KBM-7 (cell line): ENCODE measurements at places on chromosomes 7 and 10.
A peak's percentile ranks its signal among the peaks of the same experiment; 100 is the strongest.

DNA sequence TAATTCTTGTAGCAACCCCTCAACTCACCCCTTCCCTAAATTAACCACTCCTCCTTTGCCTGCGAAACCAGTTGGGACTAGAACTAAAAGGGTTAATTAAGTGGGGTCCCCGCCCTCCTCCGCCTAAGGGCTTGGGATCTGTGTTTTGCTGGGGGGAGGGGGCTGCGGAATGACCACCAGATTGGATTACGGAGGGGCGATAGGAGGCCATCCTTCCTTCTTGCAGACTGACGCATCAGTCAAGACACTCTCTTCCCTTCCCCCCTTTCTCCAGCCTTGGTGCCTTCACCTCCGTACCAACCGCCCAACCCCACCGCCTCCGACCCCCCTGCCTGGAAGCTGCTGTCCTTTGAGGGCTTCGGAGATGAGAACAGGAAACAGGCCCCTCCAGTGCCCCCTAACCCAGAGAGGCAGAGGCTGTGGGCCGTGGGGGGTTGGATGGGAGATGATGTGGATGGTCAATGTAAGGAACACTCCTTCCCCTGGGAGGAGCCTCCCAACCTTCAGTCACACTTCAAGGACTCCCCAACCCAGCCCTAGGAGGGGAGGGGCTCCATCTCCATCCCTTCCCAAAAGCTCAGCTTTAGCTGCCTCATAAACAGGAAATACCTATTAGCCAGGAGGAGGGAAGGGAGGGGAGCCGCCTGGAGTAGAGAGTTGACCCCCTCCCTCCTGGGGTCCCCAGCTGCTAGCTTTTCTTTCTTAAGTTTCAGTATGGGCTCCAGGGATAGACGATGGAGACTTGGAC, 997 bp upstream of the LDB1 start:
- peak; percentile 58 for DNase-seq

DNA sequence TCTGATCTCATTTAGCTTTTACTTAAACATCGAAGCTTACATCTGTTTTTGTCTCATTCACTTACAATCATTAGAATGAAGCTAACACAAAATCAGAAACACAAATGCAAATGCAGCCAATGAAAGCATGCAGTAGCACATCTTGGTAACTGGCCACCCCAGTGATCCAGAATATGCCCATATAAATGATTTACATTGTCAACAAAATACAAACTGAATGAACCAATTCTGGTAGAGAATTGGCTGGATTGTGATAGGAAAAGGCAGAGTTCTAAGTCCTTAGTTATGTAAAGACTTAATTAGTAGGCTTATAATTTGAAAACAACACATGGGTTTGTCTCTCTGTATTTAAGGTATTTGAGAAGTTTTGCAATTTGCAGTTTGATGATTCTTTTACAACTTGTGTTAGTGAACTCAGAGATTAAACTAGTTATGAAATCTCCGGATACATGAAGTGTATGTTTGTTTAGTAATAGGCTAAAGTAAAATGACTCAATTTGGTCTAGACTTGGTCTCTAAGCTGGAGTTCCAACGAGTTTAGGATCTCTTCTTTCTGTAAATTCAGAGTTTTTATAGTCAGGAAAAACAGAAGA, 21.2 kb downstream of the TECTB start:
- no peak for DNase-seq

- no peak for DNase-seq
Measured at GRCh38 chr10:78991187-78991586, 77.6 kb upstream of the ZMIZ1 start.

DNA sequence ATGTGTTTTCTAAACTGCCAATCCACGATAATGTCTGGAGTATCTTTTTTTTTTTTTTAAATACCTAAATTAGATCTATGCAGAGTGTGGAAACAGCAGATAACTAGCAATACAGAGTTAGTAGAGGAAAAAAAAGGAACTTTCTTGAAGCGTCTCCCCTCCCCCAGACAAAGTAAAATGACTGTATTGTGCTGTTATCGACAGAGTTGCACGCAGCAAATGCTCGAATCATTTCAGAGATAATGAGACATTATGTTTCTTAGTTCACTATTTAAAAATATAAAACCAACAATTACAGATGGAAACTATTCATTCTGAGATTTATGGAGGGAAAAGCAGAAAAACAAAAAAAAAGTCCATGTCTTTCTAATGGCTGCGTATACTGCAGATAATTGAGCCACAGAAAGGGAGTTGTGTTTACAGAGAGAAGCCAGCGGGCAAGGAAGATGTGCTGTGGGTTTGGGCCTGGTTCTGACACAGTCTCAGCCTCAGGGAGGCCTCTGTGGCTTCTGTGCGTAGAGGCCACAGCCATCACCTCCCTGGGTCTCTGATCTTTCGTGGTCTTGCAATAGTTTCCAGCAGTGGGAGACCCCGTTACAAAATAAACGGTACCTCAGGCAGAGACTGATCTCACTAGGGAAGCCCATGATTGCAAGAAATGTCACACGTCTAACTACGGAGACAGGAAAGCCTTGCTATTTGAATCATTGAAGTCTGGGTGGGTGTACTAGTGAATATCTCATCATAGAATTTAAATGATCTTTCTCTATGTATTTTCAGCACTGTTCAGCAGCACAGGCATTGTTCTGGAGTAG, 19.1 kb upstream of the KLF6 start:
- peak; percentile 73 for DNase-seq

DNA sequence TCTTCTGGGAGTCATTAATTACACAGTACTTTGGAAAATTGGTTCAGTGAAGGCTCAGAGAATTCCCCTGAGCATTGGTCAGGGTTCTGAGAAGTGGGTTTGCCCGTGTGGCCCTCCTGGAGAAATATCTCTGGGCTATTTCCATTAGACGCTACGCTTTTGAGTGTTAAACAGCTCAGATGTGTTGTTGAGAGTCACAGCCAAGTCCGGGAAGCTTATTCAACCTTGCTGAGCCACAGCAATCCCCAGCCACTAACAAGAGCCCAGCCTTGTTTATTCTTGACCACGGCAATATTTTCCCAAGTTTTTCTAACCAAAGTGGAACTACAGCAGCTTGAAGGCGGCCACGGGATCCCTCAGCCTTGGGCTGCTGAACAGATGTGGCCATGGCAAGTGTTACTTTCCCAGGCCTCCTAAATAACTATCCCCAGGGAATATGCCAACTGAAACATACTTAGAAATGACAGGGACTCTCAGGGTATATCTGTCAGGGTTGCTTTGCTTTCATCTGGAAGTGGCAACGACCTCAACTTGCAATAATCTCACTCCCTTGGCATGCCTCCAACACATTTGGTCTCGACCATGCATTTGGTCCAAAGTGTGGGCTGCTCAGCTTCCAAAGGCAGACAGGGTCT, 214.7 kb downstream of the EMX2 start:
- DNase-seq, result no peak

DNA sequence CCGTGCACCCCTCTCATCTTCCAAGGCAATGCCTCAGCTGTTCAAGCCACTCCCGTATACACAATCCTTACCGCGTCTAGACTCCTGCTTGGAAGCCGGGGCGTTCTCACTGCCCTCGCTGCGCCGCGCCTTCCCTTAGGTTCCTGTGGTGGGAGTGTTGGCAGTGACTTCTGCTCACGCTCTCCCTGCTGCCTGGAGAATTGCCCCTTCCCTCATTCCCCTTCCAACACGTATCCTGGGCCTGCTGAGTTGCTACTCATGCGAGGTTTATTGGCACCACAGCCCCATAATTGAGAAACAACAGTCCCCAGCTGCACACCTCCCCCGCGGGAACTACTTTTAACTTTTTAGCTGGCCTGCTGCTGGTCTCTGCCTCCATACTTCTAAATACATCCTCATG, 31.9 kb downstream of the RBM17 start:
- peak; percentile 72 for DNase-seq

- no peak for DNase-seq
Measured at GRCh38 chr10:133366751-133367150, 6.4 kb downstream of the ECHS1 start.

DNA sequence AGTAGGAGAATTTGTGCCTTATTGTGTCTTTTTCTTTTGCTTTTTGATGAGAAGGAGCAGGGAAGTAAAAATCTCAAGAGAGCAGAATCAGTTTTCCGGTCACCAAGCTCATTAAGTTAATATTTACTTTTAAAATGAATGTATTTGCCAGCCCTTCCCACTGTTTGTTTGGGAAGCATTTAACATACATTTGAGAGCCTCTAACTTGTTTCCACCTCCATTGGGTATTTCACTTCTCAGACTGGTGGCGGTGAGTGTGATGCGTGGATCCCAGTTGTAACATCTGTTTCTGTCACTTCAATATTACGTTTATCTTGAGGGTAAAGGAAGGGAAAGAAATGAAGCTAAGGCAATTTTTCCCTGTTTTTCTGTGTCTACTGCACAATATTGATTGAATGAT, 22.8 kb downstream of the CDK14 start:
- DNase-seq, result no peak

GRCh38 chr10:117366741-117367140, 8.5 kb downstream of the PDZD8 start:
- no peak for DNase-seq

DNA sequence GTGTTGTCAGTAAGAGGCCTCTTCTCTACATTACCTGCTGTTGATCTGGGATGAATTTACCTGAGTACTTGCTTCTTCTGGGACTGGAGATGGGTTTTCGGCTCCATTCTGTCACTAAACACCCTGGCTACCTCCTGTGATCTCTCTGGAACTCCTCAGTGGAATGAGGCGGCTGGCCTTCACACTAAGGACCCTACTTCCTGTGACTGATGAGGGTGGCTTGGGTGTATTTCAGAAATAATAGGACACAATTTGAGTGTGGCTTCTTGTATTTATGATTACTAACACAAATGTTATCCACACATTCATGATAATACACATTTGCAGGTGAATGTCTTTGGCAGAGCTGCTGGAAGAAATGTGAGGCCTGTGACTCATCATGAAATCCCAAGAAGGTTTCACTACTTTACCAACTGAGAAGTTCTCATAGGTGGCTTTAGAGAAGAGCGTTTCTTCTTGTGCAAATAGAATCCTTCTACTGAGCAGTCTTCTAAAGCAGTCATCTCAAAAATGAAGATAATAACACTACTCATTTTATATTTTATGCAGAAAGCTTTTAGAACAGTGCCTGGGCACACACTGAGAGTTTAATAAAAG, 21.3 kb upstream of the EVX1 start:
- no peak for DNase-seq

GRCh38 chr10:78313048-78313381, 279.4 kb downstream of the RPS24 start:
- no peak for DNase-seq

DNA sequence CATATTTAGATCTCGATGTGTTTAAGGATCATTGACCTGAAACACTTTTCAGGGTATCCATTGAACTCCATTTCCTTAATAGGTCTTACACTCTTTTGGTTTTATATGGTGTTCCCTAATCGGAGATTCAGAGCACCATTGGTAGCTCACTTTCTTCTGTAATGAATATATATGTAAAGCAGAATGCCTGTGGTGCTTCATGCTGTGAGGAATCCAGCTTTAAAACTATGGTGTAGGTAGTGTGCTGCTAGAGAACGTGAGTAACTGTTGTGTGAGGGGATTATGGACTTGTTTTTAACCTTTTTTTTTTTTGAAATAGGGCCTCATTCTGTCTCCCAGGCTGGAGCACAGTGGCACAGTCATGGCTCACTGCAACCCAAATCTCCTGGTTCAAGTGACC, 376.9 kb upstream of the LRGUK start:
- DNase-seq, result no peak

GRCh38 chr7:53603461-53603860, 568.0 kb downstream of the POM121L12 start:
- no peak for DNase-seq

- peak; percentile 8 for DNase-seq
Measured at GRCh38 chr10:126969310-126969709, 64.1 kb downstream of the DOCK1 start.

DNA sequence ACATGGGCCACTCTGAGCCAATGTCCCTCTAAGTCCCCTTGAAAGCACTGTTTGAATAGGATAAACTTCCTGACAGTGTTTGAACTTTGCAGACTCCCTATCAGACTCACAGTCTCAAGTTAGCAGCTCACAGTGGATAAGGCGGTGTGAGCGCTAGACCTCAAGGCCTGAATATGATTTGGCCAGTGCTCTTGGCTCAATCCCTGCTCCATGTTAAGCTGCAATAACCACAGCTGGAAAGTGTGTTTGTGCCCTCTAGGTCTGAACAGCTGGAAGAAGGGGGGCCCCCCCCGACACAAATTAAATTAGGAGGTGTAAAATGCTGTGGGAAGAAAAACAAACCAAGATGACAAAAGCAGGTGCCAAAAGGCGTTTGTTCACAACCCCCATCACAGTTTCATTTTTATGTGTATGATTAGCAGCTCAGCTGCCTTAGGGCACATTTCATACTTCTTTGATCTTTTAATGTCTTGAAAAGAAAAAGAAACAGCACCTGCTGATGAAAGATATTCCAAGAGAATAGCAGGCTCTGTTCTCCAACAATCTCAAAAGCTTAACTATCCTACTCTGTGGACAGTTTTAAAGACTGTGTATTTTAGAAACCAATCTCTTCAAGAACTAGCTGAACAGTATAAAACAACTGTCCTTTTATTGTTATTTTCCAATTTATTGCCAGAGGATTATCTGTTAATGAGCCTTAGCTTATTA, 167.6 kb downstream of the SNX13 start:
- no peak for DNase-seq

DNA sequence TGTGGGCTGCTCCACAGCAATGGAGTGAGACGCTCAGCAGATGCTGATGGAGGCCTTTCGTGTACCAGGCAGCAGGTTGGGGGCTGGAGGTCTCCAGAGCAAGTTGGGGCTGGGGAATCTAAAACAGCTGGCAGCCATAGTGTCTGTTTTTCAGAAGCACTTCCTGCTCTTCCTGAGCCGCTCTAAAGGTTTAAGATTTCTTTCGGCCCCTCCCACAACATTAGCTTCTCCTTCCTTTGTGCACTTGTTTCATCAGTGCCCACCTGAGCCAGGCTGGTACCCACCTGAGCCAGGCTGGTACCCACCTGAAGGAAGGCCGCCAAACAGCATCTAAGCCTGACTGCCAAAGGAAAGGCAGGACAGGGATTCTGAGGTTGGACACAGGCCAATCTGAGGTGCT, 18.4 kb upstream of the WAPL start:
- no peak for DNase-seq

- DNase-seq, result no peak
Measured at GRCh38 chr7:6646465-6646864, 9.3 kb downstream of the ZNF316 start.

DNA sequence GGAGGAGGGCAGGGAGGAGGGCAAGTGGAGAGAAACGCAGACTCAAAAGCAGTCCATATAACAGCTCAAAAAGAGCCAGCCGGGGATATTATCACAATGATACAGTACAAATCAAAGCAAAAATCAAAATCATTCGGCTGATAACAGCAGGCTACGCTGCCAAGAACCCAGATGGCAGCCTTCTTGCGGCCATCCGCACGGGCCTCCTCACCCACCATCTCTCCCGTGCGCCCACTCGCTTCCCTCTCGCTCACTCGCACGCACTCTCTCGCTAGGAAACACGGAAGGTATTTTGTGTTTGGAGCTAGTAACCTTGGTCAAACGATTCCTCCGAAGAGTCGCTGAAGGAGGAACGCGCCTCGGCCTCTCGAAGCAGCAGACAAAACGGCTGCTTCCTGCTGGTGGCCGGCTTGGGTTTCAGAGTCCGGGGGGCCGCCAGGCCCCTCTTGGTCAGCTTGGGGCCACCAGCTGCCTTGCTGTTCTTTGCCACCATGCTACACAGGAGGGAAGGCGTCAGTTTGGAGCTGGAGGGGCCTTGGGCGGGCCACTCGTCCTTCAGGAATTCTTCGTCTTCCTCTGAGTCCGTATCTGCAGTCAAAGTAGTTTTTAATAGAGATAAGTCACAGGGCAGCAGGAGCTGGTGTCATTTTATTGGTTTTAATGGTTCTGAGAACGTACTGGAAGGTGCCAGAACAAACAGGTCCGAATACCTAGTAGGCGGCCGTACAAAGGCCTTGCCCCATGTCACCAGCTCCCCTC, 68.9 kb downstream of the SLC29A4 start:
- no peak for DNase-seq

- DNase-seq, result no peak
Measured at GRCh38 chr10:67785098-67785497, 52.9 kb downstream of the DNAJC12 start.
